Muscle of leg (tissue), 16 donors: ENCODE measurements at places on chromosomes 6 and 20. TPM values are rescaled to one million over a fixed set of nuclear protein-coding genes. Genes with fewer than 3 reads are reported as not detected.

Gene NKX2-4
- total RNA-seq = not detected

Gene NT5E
- total RNA-seq = 28.8 TPM

Gene CDK19
- total RNA-seq = 10.6 TPM

Gene GABRR1
- 0.40 TPM for total RNA-seq

Gene HLA-DPA1
- 18.6 TPM for total RNA-seq

Gene PIM1
- 8.7 TPM for total RNA-seq

Gene ZKSCAN3
- total RNA-seq = 8.2 TPM

Gene SYCP2
- 3.1 TPM for total RNA-seq

Gene MPC1
- 69.2 TPM for total RNA-seq

Gene ANKRD66
- 0.66 TPM for total RNA-seq

Gene TCP1
- total RNA-seq = 176 TPM

Gene FUT9
- total RNA-seq = 0.04 TPM

Gene RIPPLY2
- not detected for total RNA-seq

Gene CYB5R4
- total RNA-seq = 9.5 TPM

Gene ZNF335
- 7.8 TPM for total RNA-seq

Gene SERAC1
- total RNA-seq = 5.4 TPM

Gene AKAP12
- total RNA-seq = 148 TPM

Gene RAB23
- total RNA-seq = 19.6 TPM

Gene SIRPG
- total RNA-seq = not detected

Gene GRM1
- 0.09 TPM for total RNA-seq

Gene PCSK2
- total RNA-seq = 0.27 TPM

Gene OCSTAMP
- total RNA-seq = not detected

Gene ATP6V1G2
- total RNA-seq = 1.4 TPM

Gene CNR1
- 0.13 TPM for total RNA-seq

Gene RAMACL
- 0.71 TPM for total RNA-seq

Gene MUC21
- not detected for total RNA-seq

Gene SLC17A5
- 21.9 TPM for total RNA-seq

Gene CST2
- not detected for total RNA-seq
